ENCODE measurements at places on chromosomes 2 and 18. TPM values are rescaled to one million over a fixed set of nuclear protein-coding genes. Genes with fewer than 3 reads are reported as not detected.
A peak's percentile ranks its signal among the peaks of the same experiment; 100 is the strongest.

DNA sequence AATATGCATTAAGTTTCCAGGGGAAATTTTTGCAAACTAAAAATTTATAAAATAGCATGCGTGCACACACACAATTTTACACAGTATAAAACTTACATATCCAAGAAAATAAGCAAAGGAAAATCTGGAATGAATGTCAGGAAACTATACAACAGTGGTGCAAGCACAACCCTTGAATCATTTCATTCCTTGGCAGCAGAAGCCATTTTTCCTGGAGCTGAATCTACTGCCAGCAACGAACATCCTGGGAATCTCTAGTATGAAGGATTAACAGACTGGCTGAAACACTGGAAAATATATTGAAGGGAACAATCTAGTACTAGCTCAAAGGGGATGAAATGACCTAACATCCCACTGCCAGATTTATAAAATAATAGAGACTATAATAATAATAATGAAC, 235.3 kb downstream of the DYM start:
- no peak for DNase-seq

The GKN1 gene
- not detected for total RNA-seq

DNA sequence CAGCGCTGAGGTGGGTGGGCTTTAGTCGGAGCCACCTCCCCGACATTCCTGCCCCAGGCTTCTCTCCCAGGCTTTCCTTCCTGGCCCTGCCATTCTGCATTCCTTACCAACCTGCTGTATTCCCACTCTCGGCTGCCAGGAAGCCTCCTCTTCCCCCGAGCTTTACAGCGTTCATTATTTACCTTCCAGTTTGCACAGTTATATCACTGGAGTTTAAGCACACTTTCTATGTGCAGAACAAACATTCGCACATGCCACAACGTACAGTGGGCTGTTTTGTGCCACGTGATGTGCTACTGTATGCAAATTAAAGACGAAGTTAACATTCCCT, 246.3 kb downstream of the SOX11 start:
- no peak for DNase-seq

The TTC32 gene
- total RNA-seq = 10.6 TPM

DNA sequence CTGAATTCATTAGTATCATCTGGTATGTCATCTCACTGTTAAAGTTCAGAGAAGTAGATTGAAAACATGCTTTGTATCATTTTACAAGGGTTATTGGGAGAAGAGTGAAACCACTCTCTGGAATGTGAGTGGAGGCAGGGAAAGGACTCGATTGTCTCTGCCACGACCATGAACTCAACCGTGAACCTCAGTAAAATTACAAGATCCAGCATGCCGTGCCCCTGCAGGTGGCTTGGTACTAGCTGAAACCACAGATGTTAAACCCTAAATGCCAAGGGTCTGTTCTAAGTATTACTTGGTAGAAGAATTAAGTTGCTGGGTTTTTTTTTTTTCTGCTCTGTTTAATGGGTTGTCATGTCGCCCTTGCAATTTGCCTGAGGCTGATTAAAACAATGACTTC, 197.2 kb downstream of the MYO3B start:
- DNase-seq = no peak

The ERMN gene
- 0.59 TPM for total RNA-seq

DNA sequence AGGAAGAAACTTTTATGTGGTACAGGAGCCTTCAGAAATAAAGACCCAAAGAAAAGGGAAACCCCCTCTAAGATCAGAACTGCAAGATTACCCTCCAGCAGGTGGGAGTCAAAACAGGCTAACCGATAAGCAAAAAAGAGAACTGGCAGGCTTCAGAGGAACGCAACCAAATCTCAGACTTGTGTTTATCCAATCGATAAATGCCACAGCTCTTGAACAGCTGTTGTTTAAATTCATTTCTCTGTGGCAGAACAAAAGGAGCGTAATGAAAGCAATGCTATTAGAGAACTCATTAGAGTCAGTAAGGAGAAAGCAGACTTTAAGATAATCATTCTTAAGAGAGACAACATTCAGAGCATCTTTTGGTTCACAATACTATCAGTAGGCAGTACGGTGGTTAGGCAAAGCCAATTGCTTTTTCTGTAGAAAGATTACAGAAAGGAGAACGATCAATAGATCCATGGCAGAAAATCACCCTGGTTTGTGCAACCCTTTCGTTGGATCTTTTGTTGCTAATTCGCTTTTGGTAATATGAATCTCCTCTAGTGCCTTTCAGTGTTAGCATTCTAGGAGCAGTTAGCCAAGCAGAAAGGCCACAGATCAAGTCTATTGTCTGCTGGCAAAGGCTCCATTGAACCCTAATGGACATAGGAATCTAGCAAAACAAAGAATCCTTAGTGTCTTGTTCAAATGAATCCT, 476.4 kb upstream of the CHST9 start:
- DNase-seq = no peak

- no peak for DNase-seq
Observed at GRCh38 chr2:152468899-152469692, 134.1 kb downstream of the FMNL2 start.

The GPR39 gene
- total RNA-seq = 0.74 TPM

GRCh38 chr2:18178736-18179349, 300.4 kb downstream of the KCNS3 start:
- DNase-seq = peak; percentile 49

The PCARE gene
- not detected for total RNA-seq

DNA sequence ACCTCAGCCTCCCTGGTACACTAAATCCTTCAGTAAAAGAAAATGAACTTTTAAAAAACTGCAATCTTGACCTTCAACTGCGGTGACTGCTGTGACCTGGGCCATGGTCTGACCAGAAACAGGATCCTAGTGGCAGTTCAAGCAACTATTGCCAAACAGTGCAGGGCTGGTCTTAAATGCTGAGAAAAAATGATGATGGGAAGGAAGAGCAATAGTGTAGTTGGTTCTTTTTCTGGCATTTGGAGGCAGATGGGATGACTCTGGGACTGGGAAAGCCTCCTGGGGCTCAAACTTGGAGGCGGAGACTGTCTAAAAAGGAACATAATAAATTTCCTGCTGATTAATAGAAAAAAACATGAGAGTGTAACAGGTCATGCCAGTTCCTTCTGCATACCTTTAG, 45.4 kb downstream of the CHN1 start:
- DNase-seq = no peak

DNA sequence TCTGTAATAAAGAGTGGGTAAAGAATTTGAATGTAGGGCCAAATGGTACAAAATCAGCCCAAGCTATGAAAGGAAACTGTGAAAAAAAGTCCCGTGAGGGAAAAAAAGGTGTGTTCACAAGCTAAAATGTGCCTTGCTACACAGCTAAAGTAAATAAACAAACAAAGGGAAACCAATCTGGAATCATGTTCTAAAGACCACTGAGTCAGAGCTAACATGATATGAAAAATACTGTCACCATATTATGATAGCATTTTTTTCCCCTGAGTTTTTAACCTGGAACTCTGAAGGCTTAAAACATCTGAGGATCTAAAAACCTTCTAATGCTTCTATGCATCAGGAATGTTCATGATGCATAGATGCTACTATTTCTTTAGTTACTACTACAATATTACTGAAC, 58.8 kb downstream of the SCN1A start:
- no peak for DNase-seq

The POTEJ gene
- not detected for total RNA-seq

DNA sequence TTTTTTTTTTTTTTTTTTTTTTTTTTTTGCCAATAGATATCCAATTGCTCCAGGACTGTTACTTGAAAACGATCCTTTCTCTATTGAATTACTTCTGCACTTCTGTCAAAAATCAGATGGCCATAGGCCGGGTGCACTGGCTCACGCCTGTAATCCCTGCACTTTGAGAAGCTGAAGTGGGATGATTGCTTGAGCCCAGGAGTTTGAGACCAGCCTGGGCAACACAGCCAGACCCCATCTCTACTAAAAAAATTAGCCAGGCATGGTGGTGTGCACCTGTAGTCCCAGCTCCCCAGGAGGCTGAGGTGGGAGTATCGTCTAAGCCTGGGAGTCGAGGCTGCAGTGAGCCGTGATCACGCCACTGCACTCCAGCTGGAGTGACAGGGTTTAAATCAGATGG, 4.3 kb upstream of the CHCHD5 start:
- no peak for DNase-seq

DNA sequence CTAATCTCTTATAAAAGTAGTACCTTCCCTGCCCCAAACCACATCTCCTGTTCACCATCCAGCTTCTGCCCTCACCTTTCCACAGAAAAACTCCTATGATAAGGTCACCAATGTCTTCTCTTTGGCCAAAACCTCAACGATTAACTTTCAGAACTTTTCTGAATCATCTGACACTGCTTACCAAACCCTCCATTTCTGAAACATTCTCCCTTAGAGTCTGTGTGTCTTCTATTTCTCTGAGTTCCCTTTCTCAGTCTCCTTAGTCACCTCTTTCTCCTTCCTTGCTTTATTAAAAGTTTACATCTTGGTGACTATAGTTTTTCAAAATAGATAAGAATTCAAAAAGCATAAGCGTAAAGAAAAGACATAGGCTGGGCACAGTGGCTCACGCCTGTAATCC, 51.3 kb upstream of the SP3 start:
- DNase-seq = no peak

- DNase-seq = no peak
Observed at GRCh38 chr18:46096651-46097300, 1.3 kb downstream of the ATP5F1A start.

DNA sequence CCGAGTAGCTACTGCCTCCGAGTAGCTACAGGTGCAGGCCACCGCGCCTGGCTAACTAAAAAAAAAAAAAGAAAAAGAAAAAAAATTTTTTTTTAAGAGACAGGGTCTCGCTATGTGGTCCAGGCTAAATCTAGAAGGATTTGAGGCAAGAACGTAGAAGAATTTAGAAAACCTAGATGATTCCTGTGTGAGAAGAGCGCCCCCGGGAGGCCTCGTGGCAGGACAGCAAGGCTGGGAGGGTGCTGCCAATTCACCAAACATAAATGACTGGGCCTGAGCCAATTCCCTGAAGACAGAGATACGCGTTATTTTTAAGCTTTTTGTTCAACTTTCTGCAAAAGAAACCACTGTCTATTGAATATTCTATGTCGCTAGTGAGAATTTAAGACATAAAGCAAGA, 90.1 kb upstream of the TGFA start:
- peak; percentile 72 for DNase-seq

The ZSWIM2 gene
- total RNA-seq = not detected

- no peak for DNase-seq
Observed at GRCh38 chr2:235265348-235265965, 228.4 kb upstream of the AGAP1 start.

DNA sequence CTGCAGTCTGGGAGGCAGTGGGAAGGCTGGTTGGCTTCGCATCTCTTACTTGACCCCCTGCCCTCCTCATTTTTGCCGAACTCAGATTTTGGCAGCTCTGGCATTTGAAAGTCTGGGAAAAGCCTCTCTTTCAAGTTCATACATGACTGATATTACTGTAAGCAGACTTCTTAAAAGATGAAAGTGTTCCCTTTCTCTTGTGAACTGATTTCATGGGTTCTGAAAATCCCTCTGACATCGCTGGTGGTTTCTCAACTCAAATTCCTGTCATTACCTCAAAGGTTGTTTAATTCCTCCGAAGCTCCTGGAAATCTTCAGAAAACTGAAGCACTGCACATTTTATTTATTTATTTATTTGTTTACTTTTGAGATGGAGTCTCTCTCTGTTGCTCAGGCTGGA, 16.9 kb upstream of the SLC38A11 start:
- DNase-seq = no peak

The HSPE1 gene
- 333 TPM for total RNA-seq

DNA sequence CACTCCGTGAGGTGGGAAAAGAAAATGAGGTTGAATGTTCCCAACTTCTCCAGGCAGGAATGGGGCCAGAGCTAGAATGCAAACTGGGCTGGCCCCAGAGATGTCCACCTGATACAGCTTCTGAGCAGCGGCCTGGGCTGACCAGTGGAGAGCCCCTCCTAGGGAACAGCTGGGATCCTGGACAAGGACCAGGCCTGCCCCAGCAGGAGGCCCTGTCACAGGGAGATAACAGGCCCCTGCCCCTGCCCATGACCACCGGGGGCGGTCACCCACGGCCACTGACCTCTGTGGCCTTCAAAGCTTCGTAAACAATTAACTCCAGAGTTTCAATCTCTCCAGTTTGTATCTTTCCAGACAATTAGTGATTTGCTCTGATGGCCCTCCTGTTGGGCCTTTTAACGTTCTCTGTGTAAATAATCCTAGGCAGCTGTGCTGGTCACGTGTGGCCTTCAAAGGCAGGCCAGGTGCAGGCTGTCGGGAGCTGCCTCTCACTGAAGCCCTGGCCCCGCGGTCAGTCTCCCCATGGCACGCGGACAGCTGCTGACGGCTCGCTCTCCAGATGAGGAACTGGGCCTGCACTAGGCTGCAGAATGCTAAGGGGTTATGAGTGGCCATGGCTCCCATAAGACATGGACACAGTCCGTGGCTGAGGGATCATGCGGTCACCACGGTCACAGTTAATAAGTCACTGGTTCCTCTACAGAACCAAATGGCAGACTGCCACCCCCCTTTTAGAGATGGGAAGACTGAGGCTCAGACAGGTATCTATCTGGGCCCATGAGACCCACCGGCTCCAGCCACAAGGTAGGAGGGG, 9.2 kb downstream of the HS6ST1 start:
- no peak for DNase-seq

GRCh38 chr18:33833842-33834241, 255.8 kb downstream of the ASXL3 start:
- DNase-seq = no peak

GRCh38 chr2:137607722-137608318, 356.5 kb upstream of the HNMT start:
- no peak for DNase-seq

GRCh38 chr2:209556354-209556961, 132.6 kb downstream of the MAP2 start:
- DNase-seq = no peak

- DNase-seq = no peak
Observed at GRCh38 chr2:26245810-26246209, 1.1 kb downstream of the HADHB start.

GRCh38 chr2:10550206-10551001, 102.3 kb upstream of the ODC1 start:
- no peak for DNase-seq

The ADAM23 gene
- 24.3 TPM for total RNA-seq

DNA sequence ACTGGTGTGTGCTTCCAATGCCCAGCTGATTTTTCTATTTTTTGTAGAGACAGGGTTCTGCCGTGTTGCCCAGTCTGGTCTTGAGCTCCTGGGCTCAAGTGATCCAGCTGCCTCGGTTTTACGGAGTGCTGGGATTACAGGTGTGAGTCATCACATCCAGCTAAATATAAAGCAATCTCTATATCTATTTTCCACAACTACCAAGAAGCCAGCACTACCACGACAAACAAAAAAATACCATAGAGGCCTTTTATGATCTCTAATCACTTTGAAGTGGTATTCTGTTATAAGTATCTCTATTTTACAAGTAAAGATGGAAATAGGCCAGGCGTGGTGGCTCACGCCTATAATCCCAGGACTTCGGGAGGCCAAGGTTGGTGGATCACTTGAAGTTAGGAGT, 34.7 kb downstream of the C2orf74 start:
- no peak for DNase-seq

- DNase-seq = no peak
Observed at GRCh38 chr2:224751996-224752698, 36.0 kb upstream of the CCDC195 start.

The TMEM198 gene
- 7.3 TPM for total RNA-seq

GRCh38 chr2:45545943-45546342, 65.1 kb downstream of the SRBD1 start:
- DNase-seq = no peak

All from WTC11 (cell line).